Activated CD4-positive, alpha-beta T cell treated with anti-CD3 and anti-CD28 coated beads, Interleukin-2, amount 10 ng/mL, durations not matched to agents 24 days and 14 days (primary cell): ENCODE measurements at places on chromosomes 12 and 14.

- DNase-seq = no peak
Observed at GRCh38 chr12:24062642-24063245, 113.3 kb upstream of the SOX5 start.

DNA sequence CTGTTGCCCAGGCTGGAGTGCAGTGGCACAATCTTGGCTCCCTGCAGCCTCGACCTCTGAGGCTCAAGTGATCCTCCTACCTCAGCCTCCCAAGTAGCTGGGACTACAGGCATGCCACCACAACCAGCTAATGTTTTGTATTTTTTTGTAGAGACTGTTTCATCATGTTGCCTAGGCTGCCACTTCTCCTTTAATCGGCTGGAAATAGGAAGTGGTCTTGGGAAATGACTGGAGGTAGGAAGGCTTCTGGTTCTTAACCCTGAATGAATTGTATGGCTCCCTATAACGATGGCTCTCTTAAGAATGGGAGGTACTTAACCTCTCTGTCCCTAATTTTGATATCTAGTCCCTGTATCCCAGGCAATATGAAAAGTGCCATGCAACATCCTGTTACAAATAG is 113.9 kb upstream of the USP15 start:
- DNase-seq = no peak

DNA sequence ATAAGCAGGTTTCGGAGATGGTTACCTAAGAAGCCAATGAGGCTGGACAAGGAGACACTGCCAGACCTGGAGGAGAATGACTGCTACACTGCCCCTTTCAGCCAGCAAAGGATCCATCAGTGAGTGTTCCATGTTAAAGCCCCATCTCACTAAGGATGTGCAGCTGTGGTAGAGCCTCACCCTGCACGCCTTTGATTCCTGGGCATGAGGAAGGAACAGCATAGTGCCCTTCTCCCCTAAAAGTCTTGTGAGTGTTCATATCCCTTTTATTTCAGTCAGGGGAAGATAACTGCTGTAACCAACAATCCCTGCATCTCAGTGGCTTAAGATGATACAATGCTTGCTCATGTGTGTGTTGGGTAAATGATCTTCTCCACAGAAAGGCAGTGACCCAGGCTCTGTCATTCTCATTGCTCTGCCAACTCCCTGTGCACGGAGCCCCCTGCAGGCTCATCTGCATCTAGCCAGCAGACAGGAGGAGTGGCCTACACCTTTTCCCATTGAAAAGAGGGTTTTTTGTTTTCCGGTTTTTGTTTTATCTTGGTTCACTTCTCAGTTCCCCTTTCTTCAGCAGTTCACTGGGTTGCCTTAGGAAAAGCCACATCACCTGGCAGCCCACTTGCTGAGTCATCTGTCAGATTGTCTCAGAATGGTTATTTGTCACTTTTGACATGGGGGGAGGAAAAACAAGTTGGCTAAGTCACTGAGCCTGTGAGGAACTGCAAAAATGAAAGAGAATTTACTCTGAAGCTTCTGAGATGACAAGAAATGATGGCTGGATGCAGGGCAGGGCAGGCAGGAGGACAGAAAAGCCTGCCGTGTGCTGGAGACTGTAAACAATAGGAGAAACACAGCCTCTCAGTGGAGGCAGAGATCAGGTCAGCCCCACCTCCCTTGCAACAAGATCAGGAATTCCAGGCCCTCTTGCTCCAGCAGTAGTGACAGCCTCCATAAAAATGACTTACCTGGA is 193.3 kb downstream of the ANO4 start:
- DNase-seq = no peak

DNA sequence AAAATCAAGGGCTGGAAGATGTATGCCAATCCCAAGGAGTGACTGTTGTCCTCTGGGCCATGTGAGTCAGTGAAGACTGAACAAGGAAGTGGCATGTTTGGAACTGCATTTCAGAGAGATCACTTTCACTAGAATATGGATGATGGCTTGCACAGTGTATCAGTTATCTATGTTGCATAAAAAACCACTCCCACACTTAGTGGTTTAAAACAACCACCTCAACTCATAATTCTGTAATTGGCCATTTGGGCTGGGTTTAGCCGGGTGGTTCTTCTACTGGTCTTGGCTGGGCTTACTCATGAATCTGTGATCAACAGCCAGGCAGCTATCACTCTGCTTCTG is 15.4 kb downstream of the BDKRB1 start:
- DNase-seq = no peak

DNA sequence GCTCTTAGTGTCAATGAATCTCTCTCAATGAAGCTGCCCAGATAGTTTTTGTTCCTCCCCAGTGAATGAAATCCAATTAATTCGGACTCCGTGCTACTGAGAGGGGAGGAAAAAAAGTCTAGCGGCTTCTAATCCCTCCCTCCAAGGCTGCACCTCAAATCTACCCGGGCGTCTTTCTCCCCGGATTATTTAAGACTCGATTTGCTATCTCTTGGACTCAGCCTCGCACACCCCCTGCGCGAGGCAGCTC is 134 bp downstream of the DUSP6 start:
- DNase-seq = no peak

GRCh38 chr14:87133073-87133801 is 859.7 kb downstream of the GALC start:
- no peak for DNase-seq

DNA sequence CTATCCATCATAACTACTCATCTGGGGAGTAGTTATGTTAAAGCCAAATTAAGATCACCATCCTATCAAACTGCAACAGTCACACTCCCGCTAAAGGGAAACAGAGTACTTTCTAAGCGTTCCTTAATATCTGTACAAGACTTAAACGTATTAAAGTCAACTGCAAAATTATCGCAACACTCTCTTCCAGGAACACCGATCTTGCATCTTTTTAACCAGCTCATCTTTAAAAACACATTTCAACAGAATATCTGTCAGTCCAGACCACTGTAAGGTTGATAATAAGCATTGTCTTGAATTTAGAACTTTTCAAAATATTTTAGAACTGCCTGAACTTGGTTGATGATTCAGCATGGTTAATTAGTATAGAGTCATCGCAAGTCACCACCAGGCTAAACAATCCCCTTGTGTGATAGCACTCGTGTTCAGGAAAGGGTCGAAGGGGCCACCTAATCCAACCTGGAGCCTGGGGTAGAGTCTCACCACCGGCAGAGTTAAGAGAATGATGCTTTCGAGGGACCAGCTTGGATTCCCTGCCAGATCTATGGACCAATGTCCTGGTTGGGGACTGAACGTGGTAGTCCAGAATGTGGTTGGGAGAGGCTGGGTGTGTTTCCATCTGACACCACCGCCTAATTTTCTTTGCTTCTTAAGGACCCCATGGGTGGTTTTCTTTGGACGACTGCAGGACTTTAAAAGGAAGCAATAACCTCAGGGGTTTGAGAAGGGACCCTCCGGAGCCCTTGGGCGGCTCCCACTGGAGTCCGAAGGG is 890 bp downstream of the SPTLC2 start:
- DNase-seq = peak; percentile 71

DNA sequence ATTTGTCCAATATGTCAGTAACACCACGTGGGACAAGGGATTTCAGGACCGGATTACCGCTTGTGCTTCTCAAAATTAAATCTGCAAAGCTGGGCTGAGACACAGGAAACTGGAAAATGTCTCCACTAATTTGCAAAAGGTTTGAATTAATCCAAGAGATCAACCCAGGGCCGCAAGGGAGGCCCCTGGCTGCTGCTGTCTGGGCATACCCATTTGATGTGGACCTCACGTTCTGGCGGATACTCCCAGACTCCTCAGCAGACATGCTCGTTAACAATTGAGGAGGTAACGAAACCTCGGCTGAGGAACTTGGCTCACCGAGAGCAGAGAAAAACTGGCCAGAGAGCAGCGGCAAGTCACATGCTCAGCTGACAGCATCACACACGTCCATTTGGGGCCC is 180.6 kb downstream of the SLC15A4 start:
- DNase-seq = no peak

- DNase-seq = no peak
Observed at GRCh38 chr14:76772300-76773187, 11.3 kb downstream of the VASH1 start.

DNA sequence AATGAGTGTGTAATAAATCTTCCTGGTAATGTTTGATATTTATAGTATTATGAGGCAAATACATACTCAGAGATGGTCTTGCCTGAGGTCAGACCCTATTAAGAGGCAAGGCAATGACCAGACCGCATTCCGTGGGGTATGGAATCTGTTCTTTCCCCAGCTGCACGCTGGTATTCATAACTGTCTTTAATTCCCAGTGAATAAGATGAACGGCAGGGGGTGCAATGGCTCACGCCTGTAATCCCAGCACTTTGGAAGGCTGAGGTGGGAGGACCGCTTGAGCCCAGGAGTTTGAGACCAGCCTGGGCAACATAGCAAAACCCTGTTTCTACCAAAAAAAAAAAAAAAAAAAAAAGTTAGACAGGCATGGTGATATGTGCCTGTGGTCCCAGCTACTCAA is 44.6 kb downstream of the ERO1A start:
- no peak for DNase-seq
